M059J (cell line): ENCODE measurements at places on chromosomes 6 and 20.
A peak's percentile ranks its signal among the peaks of the same experiment; 100 is the strongest.

DNA sequence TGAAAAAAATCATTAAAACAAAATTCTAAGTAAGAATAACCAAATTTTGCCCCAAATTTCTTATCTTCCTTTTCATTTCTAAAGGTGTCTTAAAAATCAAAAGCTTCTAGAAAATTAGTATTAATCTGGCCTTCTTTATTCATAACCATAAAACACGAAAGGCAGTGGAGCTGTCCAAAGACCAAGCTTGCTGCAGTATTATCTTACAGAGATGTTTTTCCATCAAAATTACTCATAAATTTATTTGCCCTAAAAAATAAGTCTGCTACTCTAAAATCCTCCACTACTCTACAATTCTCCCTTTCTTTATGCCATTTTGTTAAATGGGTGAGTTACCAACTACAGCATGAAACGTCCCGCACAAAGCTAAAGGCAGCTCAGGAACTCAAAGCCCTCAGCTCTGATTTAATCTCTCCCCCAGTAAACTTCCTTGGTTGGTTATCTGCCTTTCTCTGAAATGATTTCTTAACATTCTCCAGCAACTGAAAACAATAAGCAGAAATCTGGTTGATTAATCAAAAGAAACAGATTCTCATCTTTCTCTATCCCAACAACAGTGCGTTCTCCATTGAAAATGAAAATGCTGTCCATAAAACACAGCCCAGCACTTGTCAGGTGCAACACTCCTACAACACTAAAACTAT lies 2.1 kb downstream of the USP49 start:
- no peak for DNase-seq

- no peak for DNase-seq
Observed at GRCh38 chr20:47757145-47758035, 27.9 kb downstream of the SULF2 start.

DNA sequence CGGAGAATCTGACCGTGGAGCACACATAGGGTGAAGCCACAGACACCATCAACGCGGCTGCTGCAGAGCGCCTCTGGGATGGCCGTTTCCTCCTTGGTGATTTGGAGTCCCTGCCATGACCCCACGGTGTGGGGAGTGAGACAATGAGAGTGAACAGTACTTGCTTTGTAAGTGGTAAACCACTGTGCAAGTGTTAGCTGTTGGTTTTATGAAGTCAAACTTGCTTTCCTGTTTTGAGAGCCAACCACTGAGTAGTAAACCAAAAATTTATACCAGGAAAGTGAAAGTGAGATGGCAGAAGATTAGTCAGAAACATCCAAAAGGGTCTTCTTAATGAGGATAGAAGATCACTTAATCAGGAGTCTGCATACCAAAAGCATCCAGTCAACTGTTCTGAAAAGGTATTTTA lies 160.7 kb downstream of the FOXC1 start:
- DNase-seq, result peak; percentile 42

DNA sequence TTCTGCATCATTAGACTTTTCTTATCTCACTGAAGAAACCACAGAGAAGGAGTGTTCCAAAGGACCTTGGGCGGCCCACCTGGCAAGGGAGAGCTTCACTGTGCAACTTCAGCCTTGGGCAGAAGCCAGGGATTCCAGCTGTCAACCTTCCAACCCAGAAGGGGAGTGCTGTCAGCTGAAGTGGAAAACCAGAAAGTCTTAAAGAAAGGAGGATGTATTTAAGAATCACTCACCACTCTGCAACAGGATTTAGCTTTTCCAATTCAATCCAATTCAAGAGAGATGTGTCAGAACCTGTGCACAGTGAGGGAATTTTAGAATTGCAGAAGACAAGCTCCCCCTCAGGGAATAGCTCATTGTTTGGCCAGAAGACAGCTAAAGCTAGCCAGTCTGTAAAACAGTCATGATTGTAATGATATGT lies 553.7 kb downstream of the CD83 start:
- peak; percentile 93 for DNase-seq

- no peak for DNase-seq
Observed at GRCh38 chr6:1129131-1129530, 182.8 kb upstream of the FOXQ1 start.
